ENCODE measurements at places on chromosomes 12 and 14.

- no peak for DNase-seq
Observed at GRCh38 chr12:11739980-11740577, 90.6 kb downstream of the ETV6 start.

DNA sequence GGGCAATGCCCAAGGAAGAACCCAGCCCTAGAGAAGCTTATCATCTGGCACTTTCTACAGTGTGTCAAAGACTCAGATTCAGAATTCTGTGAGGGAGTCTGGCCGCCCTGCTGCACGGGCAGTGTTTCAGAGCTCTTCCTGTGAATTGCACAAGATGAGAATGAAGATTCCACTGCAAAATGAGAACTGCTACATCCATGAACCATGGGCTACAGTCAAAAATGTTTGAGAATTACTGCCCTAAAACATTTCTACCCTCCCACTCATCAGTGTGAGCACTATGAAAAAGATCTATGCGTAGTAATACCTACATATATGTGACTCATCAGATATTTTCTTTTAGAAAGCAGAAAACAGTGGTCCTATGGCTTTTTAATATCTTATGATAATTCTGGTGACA is 104.0 kb downstream of the STAB2 start:
- DNase-seq: no peak

- DNase-seq: no peak
Observed at GRCh38 chr14:103319422-103319821, 14.6 kb upstream of the EIF5 start.

- DNase-seq: no peak
Observed at GRCh38 chr12:22310709-22311108, 23.8 kb downstream of the ST8SIA1 start.

- DNase-seq: no peak
Observed at GRCh38 chr14:80264702-80265101, 53.4 kb upstream of the DIO2 start.

- no peak for DNase-seq
Observed at GRCh38 chr12:105641749-105642148, 311.3 kb downstream of the C12orf75 start.

GRCh38 chr14:92685784-92686355 is 62.6 kb downstream of the LGMN start:
- DNase-seq: no peak

GRCh38 chr12:49748800-49749199 is 7.4 kb downstream of the TMBIM6 start:
- no peak for DNase-seq

DNA sequence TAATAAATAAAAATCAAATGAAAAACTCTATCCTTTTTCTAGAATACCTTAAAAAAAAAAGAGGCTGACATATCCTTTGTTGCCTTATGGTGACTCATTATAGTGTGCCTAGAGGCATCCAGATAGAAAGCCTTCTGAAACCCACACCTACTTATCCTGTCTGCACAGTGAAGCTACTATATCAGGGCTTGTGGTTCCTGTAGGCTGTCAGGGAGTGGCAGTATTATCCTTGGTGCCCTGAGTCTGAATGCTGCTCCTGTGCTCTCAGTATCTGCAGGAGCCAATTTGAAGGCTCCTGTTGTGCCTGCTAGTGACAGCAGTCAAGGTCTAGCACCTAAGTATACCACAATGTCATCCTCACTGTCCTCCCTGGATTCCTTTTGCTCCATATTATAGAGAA is 168.4 kb upstream of the AVPR1A start:
- no peak for DNase-seq
